ENCODE measurements at places on chromosomes 4 and X.

DNA sequence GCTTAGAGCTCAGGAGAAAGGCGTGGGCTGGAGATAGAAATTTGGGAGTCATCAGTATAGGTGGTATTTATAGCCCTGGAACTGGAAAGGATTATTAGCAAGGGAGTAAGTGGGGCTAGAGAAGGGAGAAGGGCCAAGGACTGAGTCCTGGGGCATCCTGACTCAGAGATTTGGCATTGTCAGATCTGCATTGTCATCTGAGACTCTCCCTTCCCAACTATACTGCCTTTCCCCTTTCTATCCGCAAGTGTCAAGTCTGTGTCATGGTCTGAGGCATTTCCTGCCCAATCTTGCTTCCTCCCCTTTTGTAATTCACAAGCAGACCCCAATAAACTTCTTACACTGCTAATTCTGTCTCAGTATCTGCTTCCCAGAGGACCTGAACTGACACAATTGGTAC is 24.4 kb upstream of the SLC25A43 start:
- no peak for DNase-seq

GRCh38 chr4:171353535-171353934 is 459.7 kb upstream of the GALNTL6 start:
- no peak for DNase-seq

- no peak for DNase-seq
Observed at GRCh38 chr4:925171-925570, 6.9 kb downstream of the GAK start.

DNA sequence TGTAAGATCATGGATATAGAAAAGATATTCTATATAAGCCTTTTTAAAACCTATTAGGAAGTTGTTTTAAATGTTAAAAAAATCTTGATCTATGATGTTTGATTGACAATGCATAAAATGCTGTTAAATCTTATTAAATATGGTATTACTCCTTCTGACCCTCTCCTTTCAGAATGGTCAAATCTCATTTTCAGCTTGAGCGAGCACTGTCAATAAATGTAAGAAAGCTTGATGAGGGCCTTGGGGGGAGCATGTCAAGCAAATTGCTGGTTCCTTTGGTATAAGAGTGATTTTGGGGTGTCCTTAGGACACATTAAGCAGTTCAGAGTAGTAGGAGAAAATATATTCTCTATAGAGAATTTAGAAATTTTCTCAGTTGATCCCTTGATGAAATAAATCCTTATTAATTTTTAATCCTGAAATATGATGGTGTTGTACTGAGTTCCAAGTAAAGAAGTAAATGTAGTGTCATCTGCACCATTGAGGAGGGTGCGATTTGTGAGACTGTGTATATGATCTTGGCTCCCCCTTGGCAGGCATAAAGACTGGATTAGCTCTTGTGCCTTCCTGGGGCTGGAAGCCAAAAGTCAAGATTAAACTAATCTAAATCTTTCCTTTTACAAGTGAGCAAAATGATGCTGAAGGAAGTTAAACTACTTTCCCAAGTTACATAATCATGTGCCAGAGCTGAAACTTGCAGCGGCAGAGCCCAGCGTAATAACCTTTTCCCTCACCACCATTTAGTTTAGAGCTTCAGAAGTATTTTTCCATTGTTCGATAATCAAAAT is 82.6 kb upstream of the ANK2 start:
- no peak for DNase-seq

- no peak for DNase-seq
Observed at GRCh38 chr4:7805533-7806337, 133.9 kb downstream of the AFAP1 start.

- DNase-seq: peak; percentile 19
Observed at GRCh38 chr4:99885063-99885664, 9.1 kb downstream of the LAMTOR3 start.

DNA sequence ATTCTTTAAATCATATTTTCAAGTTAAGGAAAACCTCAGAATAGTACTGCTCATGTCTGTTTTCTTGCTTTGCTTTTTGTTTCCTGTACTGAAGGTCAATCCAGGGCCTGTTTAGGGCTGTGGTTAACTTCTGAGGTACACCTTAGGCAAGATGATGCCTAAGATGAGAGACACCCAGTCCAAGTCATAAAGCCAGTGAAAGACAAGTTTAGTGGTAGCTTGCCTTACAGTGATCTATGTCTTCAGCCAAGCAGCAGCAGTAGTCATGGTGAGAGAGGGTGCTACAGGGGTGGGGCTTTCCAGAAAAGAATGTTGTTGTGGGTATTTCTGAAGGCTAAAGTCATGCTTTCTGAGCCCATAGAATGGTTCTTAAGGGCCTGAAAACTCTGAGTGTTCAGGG is 173.7 kb downstream of the VSIG4 start:
- no peak for DNase-seq

DNA sequence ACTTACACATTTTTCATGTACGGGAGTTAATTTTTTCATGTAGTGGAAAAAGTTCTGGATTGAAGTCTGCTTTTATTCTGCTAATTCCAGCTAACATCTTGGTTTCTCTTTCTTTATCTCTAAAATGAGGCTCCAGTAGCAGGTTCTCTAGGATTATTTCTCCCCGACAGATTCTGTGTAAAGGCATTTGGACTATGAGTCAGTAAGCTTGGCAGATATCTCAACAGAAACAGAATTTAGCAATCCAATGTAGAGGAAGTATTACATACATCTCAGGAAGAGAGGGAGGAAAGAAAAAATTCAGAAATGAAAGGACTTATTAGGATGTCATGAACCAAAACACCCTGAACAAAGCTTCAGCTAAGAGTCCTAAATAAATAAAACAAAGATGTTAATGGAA is 1682.3 kb upstream of the TENM3 start:
- no peak for DNase-seq

DNA sequence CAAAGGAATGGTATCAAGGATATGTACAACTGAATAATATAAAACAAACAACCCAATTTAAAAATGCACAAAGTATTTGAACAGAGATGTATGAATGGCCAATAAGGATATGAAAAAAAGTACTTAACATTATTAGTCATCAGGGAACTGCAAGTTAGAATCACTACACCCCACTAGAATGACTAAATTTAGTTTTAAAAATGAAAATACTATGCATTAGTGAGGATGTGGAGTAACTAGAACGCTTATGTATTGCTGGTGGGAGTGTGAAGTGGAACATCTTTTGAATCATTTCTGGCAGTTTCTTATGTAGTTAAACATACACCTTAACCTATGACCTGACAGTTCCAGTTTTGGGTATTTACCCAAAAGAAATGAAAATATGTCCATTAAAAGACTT is 13.0 kb upstream of the SLC16A2 start:
- DNase-seq: no peak

- peak; percentile 15 for DNase-seq
Observed at GRCh38 chrX:8879750-8880149, 78.6 kb upstream of the FAM9A start.

- DNase-seq: peak; percentile 82
Observed at GRCh38 chr4:89640620-89641366, 196.2 kb downstream of the SNCA start.

DNA sequence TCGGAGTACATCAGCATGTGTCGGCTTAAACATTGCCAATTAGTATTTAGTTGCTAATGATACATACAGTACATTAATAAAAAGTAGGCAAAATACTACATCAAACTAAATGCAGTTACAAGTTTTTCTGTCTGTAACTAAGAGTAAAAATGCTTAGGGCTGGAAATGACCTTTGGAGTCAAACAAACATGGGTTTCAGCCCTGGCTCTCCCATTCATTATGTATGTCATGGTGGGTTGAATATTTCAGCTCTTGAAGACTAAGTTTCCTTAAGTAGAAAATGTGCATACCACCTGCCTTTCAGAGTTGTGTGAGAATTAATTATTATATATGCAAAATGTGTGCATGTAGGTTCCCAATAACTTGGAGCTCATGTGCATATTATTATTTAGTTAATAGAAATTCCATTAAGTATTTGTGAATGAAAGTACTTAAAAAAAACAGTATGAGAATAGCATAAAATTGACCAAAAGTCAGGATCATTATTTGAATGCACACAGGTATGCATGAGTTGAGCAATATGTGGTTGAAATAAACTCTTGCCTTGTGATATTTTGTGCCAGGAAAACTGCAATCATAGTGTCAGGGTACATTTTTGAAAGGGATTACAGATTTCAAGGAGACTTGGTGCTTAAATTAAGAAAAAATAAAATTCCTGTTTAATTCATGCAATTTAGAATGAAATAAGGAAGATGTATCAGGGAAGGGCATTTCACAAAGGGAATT is 2048.7 kb downstream of the PCDH7 start:
- no peak for DNase-seq

- DNase-seq: no peak
Observed at GRCh38 chr4:141314627-141315026, 93.9 kb downstream of the ZNF330 start.

GRCh38 chr4:176185051-176185450 is 10.3 kb downstream of the SPATA4 start:
- DNase-seq: no peak

DNA sequence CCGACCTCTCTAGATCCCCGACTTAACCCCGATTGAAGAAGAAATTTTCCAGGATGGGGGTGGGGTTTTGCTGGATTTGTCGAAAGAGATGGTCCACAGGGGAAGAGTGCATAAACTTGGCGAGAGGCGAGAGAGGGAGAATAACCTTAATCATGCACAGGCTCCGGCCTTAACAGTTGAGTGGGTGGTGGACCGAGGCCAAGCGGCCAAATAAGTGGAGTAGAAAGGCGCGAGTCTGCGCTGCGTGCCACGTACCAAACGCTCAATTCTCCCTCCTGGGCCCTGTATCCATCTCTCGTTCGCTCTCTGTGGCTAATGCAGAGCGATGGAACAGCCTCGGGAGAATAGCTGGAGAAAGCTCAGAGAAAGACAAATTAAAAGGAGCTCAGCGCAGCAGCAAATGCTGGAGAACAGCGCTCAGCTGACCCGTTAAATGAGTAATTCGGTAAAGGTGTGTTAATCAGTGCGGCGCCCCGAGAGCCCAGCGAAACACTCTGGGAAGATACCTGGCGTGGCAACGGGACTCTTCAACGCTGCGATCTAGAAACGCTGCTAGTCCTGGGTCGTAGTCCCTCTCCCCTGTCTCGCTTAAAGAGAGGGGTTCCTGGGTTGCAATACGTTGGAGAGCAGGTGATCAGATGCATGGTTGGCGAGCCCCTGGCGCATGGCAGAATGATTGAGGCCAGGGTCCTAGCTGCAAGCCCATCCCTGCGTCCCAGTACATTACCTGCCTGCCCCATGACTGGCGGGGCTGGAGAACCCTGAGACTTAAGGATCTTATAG is 887 bp upstream of the IL1RAPL2 start:
- DNase-seq: no peak

All from HEK293T (cell line).